Endothelial cell of coronary artery (primary cell): ENCODE measurements at places on chromosomes 16 and 17. TPM values are rescaled to one million over a fixed set of nuclear protein-coding genes. Genes with fewer than 3 reads are reported as not detected.

NPTX1 gene
- total RNA-seq = 0.09 and 5.5 TPM in 2 replicates

RFFL gene
- total RNA-seq = 7.7 and 7.9 TPM in 2 replicates

FN3K gene
- 2.9 and 5.4 TPM in 2 replicates for total RNA-seq

STX1B gene
- under 0.01 TPM in 2 replicates for total RNA-seq
